Fibroblast of skin of left biceps (primary cell): ENCODE measurements at places on chromosomes 5 and 9.

DNA sequence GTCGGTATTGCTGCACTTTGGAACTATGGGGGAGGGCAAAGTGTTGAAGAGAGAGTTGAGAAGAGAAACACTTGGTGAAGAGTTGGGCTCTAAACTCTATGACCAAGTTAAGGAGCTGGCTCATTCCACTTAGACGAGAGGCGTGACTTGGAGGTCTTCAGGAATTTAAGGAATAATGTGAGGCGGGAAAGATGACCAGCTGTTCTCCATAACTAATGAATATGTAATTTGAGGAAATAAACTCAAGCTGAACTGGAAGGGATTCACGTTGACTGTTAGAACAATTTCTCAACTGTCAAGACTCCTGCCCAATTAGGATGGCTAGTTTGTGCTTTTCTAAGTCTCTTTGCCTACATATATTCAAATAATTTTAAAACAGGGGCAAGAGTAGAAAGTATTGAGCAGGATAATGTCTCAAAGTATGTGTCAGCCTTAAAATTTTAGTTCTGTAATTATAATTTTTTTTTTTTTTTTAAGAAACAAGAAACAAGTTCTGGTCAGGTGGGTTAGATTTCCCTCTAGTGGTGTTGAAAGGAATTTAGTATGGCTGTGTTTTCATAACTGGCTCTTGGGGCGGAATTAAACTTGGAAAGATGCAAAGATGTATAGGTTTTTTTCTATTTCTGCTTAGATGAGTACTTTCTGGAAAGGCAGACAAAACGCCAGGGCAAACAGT is 33.4 kb downstream of the TMEM252 start:
- DNase-seq: no peak

DNA sequence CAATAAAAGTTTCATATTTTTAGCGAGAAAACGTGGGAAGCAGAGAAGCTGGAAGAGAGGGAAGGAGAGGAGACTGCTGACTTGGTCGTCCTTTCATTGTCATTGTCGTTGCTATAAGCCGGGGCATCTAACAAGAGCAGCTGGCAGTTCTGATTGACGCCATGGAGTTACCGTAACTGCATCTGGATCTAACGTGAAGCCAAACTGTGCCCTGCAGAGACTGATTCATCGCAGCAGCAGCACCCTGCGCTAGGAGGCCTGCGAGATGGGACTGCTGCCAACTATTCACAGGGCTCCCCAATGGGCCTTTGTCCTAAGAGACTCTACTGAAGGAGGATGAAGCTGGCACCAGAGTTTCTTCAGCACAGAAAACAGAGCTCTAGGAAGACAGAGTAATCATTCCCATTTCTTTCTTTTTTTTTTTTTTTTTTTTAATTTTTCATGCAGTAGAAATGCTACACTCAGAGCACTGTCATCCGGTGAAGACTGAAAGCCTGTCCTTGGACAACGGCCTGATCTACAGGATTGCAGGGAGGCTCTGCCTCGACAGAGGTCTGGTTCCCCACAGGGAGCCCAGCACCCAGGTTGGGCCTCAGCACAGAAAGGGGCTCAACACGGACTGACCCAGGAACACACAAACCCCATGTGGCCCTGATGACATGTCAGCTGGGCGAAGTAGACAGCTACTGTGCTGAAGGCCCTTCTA is 47.8 kb downstream of the RETREG1 start:
- no peak for DNase-seq

GRCh38 chr5:81397176-81397575 is 3.2 kb upstream of the ACOT12 start:
- DNase-seq: no peak

GRCh38 chr5:136656811-136657210 is 291.5 kb upstream of the TRPC7 start:
- peak; percentile 20 for DNase-seq

GRCh38 chr5:16315501-16315900 is 135.9 kb upstream of the MARCHF11 start:
- no peak for DNase-seq

DNA sequence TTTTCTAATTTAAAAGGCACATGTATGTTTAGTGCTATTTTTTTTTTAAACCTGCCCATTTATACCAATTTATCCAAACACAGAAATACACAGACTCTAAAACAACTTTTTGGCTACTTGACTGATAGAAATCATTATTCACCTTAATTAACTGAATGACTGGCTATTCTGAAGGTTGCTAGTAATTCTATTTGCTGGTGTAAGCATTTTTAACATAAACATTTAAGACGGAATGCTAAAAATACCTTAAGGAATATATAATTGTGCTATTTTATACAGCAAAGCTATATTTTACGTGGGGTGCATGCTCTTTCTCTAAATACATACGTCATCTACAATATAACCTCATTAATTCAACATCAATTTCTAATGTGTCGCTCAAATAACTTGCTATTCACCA is 14.9 kb downstream of the GLIS3 start:
- no peak for DNase-seq

- no peak for DNase-seq
These were observed 13.3 kb downstream of the ANXA6 start for GRCh38 chr5:151144275-151144674.

DNA sequence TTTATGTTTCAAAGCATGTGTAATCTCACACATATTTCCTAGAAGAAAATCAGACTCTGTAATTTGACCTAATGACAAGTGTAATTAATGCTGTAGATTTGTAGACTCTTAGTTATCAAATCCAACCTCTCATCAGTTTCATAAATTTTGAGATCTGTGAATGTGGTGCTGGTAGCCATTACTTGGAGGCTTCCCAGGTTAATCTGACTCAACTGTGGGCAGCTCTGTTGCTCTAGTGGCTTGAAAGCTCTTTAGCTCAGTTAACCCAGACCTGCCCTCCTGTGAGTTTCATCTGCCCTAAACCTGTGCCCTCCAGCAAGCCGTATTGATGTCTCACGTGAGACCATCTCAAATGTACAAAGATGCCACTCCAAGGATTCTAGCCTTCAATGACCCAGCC is 323.4 kb downstream of the FBXL7 start:
- DNase-seq: no peak

- DNase-seq: no peak
These were observed 149.7 kb downstream of the ENC1 start for GRCh38 chr5:74490814-74491213.

DNA sequence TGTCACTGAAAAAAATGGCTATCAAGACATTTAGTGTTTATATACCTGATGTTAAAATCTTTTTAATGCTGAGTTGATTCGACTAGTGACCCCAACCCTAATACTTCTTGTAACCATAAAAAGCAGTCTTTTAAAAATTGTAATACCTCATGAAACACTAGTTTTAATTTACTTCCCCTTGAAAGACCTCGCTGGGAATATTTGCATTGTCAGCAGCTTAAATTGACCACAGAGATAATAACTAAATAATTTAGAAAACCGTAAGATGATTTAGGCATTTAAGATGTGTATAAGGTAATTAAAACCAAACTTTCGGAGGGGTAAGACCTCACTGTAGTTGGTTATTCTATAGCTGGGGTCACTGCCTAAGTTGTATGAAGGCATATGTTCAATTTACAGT is 89.8 kb downstream of the FGF10 start:
- DNase-seq: no peak

DNA sequence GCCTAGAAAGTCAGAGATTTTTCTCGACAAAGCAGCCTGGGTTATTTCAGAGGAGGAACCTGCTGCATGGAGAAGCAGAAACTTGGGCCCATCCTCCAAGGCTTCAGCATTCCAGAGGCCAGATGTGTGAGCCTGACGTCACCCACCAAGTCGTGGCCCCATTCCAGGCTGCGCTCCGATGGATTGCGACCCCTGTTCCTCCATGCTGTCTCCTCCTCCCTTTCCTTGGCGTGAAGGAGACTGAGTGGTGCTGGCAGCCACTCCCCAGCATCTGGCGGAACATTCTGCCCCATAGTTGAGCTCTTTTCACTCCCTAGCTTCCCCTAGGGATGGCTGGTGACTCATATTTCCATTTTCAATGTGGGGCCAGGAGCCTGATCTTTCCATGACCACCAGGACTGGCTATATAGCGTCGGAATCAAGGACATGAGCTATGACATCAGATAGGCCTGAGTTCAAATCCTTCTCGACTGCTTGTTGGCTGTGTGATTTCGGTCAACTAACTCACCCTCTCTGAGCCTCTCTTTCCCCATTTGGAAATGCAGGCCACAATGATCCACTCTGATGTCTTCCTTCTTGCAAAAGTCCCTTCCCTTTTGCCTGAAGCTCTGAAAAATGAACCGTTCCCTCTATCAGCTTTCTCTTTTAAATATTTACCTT is 24.5 kb upstream of the DUSP1 start:
- DNase-seq: peak; percentile 95

DNA sequence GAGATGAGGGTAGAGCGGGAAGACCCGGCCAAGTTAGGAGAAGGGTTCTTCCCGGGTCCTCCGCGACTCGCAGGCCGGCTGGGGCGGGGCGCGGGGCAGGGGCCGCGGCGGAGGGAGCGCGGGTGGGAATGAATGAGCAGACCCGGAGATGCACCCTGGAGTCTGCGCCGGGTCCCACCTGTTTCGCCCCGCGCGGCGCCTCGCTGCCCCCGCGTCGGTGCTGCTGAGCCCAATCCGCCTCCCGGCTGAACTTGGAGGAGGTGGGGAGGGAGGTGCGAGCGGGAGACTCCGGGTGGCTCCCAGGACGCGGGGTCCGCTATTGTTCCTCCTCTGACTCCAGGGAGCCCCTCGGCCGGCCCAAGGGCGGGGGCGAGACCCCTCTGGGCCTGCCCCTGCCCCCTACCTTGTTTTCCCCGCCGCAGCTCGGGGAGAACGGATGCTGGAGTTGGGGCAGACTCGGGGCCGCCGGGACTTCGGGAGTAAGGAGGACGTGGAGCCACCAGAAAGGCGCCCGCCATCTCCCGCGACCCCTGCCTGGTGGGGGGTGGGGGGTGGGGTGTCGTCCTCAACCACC is 659 bp downstream of the RAI14 start:
- no peak for DNase-seq

- DNase-seq: no peak
These were observed 271.3 kb downstream of the ARHGAP26 start for GRCh38 chr5:143041461-143041860.

GRCh38 chr9:68919661-68920060 is 94.3 kb downstream of the PRKACG start:
- no peak for DNase-seq

- DNase-seq: no peak
These were observed 107.4 kb downstream of the SVEP1 start for GRCh38 chr9:110472111-110472510.

DNA sequence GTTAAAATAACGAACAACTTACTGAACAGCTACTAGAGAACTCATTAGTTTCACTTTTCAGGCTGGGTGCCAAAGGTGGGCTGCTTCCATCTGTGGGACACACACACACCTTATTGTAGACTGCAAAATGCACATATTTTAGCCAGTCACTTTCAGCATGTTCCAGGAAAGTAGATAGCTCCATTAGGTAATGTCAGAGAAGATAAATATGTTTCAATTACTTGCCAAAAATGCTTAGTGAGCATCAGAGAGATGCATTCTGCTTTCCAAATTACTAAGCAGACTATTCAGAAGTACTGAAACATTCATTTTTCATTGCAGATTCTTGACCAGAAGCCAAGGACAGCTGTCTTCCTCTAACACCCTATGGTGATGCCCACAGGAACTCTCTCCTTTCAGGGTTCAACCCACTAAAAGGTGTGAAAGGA is 56.2 kb upstream of the APC start:
- DNase-seq: peak; percentile 46

GRCh38 chr9:14526504-14526903 is 166.7 kb downstream of the ZDHHC21 start:
- DNase-seq: no peak

DNA sequence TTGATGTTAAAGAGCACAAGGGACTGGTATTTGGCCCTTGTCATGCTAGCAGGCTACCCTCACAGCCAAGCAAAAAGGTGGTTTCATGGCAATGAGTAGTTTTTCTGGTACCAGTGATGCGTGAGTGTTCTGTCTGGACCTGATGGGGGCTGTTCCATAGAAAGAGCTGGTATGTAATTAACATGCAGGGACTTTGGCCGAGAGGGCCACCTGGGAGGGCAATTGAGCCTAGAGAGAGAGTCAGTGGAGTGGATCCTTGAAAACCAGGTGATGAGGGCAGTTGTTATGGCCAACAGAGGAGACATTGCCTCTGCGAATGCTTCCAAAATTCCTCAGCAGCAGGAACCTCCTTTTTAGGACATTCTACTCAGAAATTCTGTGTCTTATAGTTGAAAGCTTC is 383.3 kb downstream of the PSAT1 start:
- DNase-seq: no peak

DNA sequence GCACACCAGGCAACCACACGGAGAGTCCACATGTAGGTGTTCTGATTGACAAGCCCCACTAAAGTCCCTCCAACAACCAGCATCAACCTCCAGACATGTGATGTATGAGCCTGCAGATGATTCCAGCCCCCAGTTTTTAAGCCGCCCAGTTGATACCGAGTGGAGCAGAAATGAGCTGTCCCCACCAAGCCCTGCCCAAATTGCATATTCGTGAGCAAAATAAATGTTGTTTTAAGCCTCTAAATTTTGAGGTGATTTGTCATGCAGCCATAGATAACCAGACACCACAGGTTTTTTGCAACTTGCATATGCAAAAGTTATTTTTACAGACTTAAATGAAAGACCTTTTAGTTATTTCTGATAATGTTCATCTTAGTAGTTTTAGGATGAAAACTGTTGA is 187.7 kb downstream of the PIK3R1 start:
- no peak for DNase-seq

- DNase-seq: peak; percentile 45
These were observed 135.4 kb downstream of the WDR41 start for GRCh38 chr5:77356740-77357139.
